ENCODE measurements at places on chromosomes 5 and 9. TPM values are rescaled to one million over a fixed set of nuclear protein-coding genes. Genes with fewer than 3 reads are reported as not detected.

GRCh38 chr5:147390654-147391225 is 119.1 kb downstream of the DPYSL3 start:
- no peaks in the 10 kb centered on the region for H3K27me3 ChIP-seq
- H3K4me3 ChIP-seq, result no peak overlapping the region
- peaks cover 12% of the 10 kb centered on the region for H3K4me1 ChIP-seq
- no peak for DNase-seq
- no peak overlapping the region for H3K27ac ChIP-seq

DNA sequence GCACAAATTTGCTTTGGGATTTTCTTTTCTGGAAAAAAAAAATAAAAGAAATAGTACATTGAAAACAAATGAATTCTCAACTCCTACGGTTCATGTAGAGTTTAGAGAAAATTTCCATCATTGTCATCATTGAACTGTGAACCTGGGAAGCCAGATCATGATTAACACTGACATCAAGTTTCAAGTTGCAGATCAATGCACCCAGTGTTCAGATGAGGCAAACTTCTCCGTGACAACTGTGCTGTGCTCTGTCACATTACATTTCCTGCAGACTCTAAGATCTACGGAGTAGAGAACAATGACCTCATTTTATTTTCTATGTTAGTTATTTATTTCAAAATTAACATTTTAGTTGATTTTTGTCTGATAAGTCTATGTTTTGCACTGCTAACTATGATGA is 99.7 kb downstream of the MAP1B start:
- peaks cover 61% of the 10 kb centered on the region for H3K36me3 ChIP-seq
- H3K4me1 ChIP-seq, result peaks cover 91% of the 10 kb centered on the region
- peaks cover 8% of the 10 kb centered on the region for H3K27me3 ChIP-seq
- DNase-seq, result no peak
- H3K4me3 ChIP-seq, result no peak overlapping the region
- no peak overlapping the region for H3K27ac ChIP-seq

DNA sequence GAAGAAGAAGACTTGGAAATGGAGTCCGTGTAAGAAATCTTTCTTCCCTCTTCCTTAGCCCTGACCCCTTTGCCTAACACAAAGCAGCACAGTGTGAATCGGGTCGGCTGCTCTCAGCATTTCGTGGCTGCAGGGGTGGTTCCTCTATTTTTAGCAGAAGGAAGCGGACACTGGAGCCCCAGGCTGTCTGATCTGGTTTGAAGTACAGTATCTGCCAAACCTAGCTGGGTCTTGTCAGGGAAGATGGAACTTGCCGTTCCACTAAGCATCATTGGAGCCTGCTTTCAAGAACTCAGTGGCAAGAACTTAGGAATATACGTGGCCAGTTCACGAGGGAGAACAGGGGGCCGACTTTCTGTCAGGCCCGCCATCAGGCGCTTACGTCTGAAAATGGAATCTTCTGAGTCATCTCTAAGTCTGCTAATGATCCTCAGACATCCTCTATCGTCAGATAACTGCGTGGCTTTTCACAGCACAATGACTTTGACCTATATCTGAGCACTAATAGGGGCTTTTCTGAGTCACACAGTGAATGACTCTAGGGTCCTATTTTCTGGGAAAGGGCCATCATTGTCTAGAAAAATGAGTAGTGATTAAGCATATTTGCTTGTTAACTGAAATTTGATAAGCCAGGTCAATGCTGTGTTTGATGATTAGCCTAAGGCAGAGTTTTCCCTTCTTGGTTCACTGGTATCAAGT is 43.3 kb upstream of the NCS1 start:
- DNase-seq, result peak; percentile 87
- no peaks in the 10 kb centered on the region for H3K27me3 ChIP-seq
- peak overlapping the region; percentile 78 for H3K4me3 ChIP-seq
- H3K27ac ChIP-seq, result peak overlapping the region; percentile 99

DNA sequence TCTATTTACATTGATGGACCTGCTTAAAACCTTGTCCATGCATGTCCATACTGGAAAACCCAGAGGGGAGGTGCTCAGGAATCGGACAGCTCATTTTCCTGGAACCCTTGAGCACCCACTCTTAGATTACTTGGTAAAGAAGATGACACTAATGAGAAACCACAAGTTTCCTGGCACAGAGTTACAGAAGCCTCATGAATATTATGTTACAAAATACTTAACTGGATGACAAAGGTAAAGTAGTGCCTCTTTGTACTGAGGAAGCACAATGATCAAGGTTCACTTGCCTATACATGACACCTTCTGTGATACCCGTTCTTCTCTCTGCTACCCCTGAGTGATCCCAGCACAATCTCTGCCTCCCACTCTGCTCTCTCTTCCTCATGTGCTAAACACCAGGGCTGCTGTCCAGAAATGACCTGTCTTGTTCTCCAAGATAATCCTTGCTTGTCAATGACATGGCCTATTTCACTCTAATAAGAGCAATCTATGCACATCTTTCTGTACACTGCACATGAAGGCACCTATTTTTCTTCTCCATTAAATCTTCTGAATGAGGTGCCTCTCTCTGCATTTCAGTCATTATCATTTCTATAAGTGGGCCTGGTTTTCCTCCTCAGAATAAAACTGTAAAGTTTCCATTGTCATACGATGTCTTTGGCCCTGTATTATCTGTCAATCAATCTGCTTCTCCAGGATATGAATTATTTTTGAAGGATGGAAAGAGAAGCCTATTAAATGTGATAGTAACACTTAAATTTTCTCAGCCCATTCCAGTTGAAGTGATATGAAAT is 684.0 kb upstream of the ACO1 start:
- no peaks in the 10 kb centered on the region for H3K4me1 ChIP-seq
- no peak overlapping the region for H3K27ac ChIP-seq
- no peaks in the 10 kb centered on the region for H3K36me3 ChIP-seq
- H3K4me3 ChIP-seq, result no peak overlapping the region
- H3K27me3 ChIP-seq, result no peaks in the 10 kb centered on the region
- no peak for DNase-seq

- H3K4me3 ChIP-seq, result no peak overlapping the region
- H3K36me3 ChIP-seq, result no peaks in the 10 kb centered on the region
- no peak for DNase-seq
Measured at GRCh38 chr9:8489835-8490234, 690.3 kb upstream of the DMAC1 start.

- peak overlapping the region; percentile 70 for H3K27ac ChIP-seq
- peaks cover 1% of the 10 kb centered on the region for H3K27me3 ChIP-seq
- peak; percentile 11 for DNase-seq
- H3K4me1 ChIP-seq, result peaks cover 23% of the 10 kb centered on the region
- H3K36me3 ChIP-seq, result no peaks in the 10 kb centered on the region
Measured at GRCh38 chr9:69535911-69536310, 136.3 kb downstream of the APBA1 start.

DNA sequence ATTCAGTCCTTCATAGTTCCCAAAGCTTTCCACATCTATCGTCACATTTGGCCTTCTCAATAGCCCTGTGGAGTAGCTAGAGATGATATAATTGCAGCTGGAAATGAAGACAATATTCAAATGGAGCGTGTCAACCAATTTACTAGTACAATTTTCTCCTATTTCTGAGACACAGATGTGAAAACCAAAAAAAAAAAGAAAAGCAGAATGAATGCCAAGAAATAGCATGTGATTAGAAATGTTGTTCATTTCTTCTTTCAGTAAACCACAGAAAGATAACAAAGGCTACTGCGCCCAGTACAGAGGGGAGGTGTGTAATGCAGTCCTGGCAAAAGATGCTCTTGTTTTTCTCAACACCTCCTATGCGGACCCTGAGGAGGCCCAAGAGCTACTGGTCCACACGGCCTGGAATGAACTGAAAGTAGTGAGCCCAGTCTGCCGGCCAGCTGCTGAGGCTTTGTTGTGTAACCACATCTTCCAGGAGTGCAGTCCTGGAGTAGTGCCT is 99.0 kb downstream of the MUSK start:
- H3K4me1 ChIP-seq, result peaks cover 49% of the 10 kb centered on the region
- peak overlapping the region; percentile 64 for H3K4me3 ChIP-seq
- H3K27me3 ChIP-seq, result no peaks in the 10 kb centered on the region
- peaks cover 9% of the 10 kb centered on the region for H3K36me3 ChIP-seq
- no peak for DNase-seq

DNA sequence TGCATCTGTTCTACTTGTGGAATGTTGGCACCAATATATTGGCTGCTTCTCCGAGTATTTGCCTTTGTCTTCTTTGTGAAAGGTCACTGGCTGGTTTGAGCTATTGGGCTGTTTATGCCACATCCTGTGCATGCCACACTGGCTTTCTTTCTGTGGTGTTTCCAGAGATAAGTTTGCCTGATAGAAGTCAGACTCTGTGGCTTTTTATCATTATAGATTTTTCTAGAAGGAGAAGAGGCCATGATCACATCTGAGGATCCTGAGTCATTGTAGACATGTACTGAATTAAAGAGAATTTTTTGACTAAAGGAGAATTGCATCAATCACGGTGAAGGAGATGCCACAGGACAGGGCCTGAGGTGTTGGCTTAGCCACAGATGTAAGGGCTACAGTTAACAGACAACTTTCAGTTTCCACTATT is 26.5 kb upstream of the CDKN2B start:
- H3K36me3 ChIP-seq, result no peaks in the 10 kb centered on the region
- H3K4me3 ChIP-seq, result no peak overlapping the region
- no peak for DNase-seq
- peaks cover 55% of the 10 kb centered on the region for H3K4me1 ChIP-seq

DNA sequence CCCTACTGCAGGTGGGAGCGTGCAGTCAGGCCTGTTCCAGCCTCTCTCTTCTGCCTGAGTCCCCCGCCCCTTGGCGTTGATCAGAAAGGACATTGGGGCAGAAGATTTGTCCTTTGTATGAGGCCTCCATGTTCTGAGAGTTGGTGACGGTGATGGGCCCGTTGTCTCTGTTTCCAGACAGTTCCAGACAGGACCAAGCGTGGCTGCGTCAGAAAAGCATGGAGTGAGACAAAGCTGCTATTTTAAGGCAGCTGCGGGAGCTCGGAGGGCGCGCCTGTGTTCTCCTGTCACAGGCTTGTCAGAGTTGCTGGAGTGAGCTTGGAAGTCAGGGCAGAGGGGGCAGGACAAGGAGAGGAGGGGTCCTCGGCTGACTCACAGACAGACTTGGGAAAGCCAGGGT is 32.1 kb upstream of the SH3PXD2B start:
- no peaks in the 10 kb centered on the region for H3K4me1 ChIP-seq
- no peak overlapping the region for H3K27ac ChIP-seq
- no peaks in the 10 kb centered on the region for H3K36me3 ChIP-seq
- H3K27me3 ChIP-seq, result peaks cover 30% of the 10 kb centered on the region

GRCh38 chr9:109139851-109140250 is 20.1 kb upstream of the TMEM245 start:
- H3K27ac ChIP-seq, result no peak overlapping the region
- no peak for DNase-seq
- peaks cover 6% of the 10 kb centered on the region for H3K4me1 ChIP-seq
- peaks cover 8% of the 10 kb centered on the region for H3K27me3 ChIP-seq
- no peaks in the 10 kb centered on the region for H3K36me3 ChIP-seq

- H3K27ac ChIP-seq, result no peak overlapping the region
- H3K36me3 ChIP-seq, result 0 out of 2 replicates have a peak, but pooled peaks cover 5% of the 10 kb centered on the region
- H3K4me3 ChIP-seq, result no peak overlapping the region
- no peaks in the 10 kb centered on the region for H3K4me1 ChIP-seq
- DNase-seq, result no peak
Measured at GRCh38 chr9:136202454-136203407, 2.2 kb downstream of the LHX3 start.

DNA sequence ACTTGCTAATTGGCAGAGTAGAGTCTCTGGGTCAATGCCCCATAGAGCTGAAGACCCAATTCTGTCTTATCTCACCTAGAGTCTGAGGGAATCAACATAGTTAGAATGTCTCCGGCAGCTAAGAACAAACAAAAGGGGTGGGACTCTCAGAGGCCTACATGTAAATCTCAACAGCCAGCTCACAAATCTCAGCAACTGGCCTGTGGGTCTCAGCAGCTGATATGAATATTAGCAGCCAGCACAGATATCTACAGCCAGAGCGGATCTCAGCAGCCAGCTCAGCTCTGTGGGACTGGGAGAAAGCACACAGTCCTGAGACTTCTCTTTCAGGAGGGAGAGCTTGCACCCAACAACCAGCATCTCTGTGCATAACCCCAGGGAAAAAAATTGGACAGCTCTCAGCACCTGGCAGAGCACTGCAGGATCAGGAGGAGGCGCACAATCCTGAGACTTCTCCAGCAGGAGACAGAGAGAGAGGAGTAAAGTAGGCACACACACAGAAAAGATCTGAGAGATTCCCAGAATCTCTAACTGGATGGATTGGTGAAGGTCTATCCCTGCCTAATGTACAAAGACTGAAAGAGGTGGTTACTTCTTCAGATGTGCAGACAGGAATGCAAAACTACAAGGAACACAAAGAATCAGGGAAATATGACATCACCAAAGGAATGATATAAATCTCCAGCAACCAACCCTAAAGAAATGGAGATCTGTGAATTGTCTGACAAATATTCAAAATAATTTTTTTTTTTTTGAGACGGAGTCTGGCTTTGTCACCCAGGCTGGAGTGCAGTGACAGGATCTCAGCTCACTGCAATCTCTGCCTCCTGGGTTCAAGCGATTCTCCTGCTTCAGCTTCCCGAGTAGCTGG is 29.2 kb downstream of the KLF4 start:
- no peaks in the 10 kb centered on the region for H3K36me3 ChIP-seq
- no peak for DNase-seq
- H3K27me3 ChIP-seq, result peaks cover 17% of the 10 kb centered on the region
- peaks cover 16% of the 10 kb centered on the region for H3K4me1 ChIP-seq

DNA sequence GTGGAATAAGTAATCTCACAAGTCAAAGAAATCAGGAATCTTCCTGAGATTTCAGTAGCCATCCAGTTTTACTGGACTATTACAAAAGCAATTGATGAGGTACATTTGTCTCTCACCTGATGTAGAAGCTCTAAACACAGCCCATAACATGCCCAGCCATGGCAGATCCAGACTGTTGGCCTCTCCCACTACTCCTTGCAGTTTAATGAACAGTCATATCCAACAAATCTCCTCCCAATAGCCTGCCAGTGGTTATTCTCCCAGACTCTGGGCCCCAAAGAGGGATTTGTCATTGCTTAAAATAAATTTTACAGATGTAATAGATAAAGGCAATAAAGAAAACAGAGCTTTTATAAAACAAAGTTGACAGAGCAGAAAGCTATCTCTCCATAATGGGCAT is 80.8 kb downstream of the ZNF608 start:
- DNase-seq, result no peak
- H3K27me3 ChIP-seq, result no peaks in the 10 kb centered on the region
- H3K27ac ChIP-seq, result no peak overlapping the region
- H3K4me3 ChIP-seq, result no peak overlapping the region

GRCh38 chr5:123951582-123951977 is 439.6 kb downstream of the CSNK1G3 start:
- H3K4me3 ChIP-seq, result peak overlapping the region; percentile 13
- no peaks in the 10 kb centered on the region for H3K36me3 ChIP-seq
- peaks cover 18% of the 10 kb centered on the region for H3K27me3 ChIP-seq
- H3K27ac ChIP-seq, result no peak overlapping the region
- peaks cover 27% of the 10 kb centered on the region for H3K4me1 ChIP-seq

Gene GMCL2
- not detected for total RNA-seq

Gene SREK1IP1
- total RNA-seq, result 22.0 TPM

Gene PCDHGB2
- 10.2 TPM for total RNA-seq

Gene SNCAIP
- total RNA-seq, result 0.09 TPM

Gene AHRR
- total RNA-seq, result 55.7 TPM

Gene NTRK2
- total RNA-seq, result 0.50 TPM

Gene IL4
- total RNA-seq, result not detected

Gene TAF11L5
- not detected for total RNA-seq

Gene CTXN3
- total RNA-seq, result not detected

Gene PMPCA
- 74.6 TPM for total RNA-seq

Gene C5orf58
- not detected for total RNA-seq

Gene SLC38A9
- 13.1 TPM for total RNA-seq

Gene POU5F2
- 0.13 TPM for total RNA-seq

Data from HFFc6 (cell line).